Activated T-helper 2 cell treated with anti-CD3 and anti-CD28 coated beads, Interferon-gamma antibody, Interleukin-2, Interleukin-4, amounts not matched to agents 10 μg/mL and 5 μg/mL and 100 μg/mL, durations not matched to agents 14 hours and 24 hours and 36 hours (primary cell): ENCODE measurements at places on chromosomes 6 and 20.

- DNase-seq = no peak
- no peak overlapping the region for H3K27ac ChIP-seq
- no peak overlapping the region for H3K4me3 ChIP-seq
- peaks cover 11% of the 10 kb centered on the region for H3K4me1 ChIP-seq
- H3K27me3 ChIP-seq = peaks cover 4% of the 10 kb centered on the region
Observed at GRCh38 chr20:50395251-50395729, 114.9 kb upstream of the PTPN1 start.

- peak; percentile 18 for DNase-seq
- peaks cover 4% of the 10 kb centered on the region for H3K27me3 ChIP-seq
- peak overlapping the region; percentile 6 for H3K4me3 ChIP-seq
- H3K36me3 ChIP-seq = no peaks in the 10 kb centered on the region
Observed at GRCh38 chr6:154156135-154156896, 117.3 kb downstream of the OPRM1 start.

- no peak overlapping the region for H3K27ac ChIP-seq
- no peak overlapping the region for H3K4me3 ChIP-seq
- H3K36me3 ChIP-seq = no peaks in the 10 kb centered on the region
- H3K4me1 ChIP-seq = peaks cover 2% of the 10 kb centered on the region
- DNase-seq = no peak
Observed at GRCh38 chr20:36549942-36550789, 8.8 kb downstream of the MYL9 start.

GRCh38 chr6:16741112-16742016 is 19.9 kb downstream of the ATXN1 start:
- no peak overlapping the region for H3K4me3 ChIP-seq
- H3K27ac ChIP-seq = peak overlapping the region; percentile 23
- peaks cover 83% of the 10 kb centered on the region for H3K36me3 ChIP-seq
- no peak for DNase-seq
- peaks cover 60% of the 10 kb centered on the region for H3K4me1 ChIP-seq

DNA sequence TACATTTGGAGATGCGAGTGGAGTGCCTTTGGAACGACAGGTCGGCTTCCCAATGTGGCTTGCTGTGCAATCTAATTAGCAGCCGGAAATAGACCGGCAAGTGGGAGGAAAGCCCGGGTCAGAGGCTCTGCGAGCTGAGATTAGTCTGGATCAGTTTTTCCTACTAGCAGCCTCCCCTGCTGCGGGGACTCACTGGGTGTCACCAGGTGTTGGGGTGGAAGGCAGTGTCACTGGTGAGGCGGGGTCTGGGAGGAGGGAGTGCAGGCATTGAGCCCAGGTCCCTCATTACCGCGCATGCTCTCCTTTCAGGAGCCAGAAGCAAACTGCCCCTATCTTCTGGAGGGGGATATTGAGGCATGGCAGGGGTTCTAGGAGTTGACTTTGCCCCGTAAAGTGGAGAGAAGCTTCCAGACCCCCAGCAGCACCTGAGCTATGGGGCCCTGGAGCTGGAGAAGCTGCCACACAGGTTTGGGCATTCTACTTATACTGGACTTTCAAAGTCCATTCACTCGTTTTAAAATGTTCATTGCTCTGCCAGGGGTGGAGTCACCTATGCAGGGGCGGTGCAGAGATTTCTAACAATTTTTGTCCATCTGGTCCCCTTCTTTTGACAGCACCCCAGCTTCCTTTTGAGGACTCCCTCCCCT is 11.0 kb downstream of the SULF2 start:
- no peak overlapping the region for H3K4me3 ChIP-seq
- no peak for DNase-seq
- H3K27me3 ChIP-seq = peaks cover 1% of the 10 kb centered on the region
- no peak overlapping the region for H3K27ac ChIP-seq

- H3K4me1 ChIP-seq = peaks cover 12% of the 10 kb centered on the region
- DNase-seq = no peak
- peaks cover 40% of the 10 kb centered on the region for H3K27me3 ChIP-seq
Observed at GRCh38 chr6:156396068-156396771, 381.0 kb upstream of the ARID1B start.

DNA sequence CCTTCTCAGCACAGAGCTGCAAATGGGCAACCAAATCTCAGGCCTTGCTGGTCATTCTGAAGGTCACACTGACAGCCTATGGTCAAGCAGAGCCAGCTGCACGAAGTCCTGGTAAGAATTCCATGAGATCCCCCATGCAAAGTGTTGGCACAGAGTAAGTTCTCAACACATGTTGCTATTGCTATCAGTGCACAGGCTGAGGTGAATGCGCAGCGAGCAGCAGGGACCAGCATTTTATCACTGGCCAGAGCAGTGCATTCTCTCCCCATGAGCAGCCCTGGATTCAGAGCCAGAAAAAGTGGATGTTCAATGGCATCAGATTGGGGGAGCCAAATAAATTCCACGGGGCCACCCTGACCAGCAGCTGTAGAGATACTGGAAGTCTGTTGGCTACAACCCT is 44.1 kb upstream of the TOP1 start:
- H3K27ac ChIP-seq = no peak overlapping the region
- no peak for DNase-seq
- H3K36me3 ChIP-seq = no peaks in the 10 kb centered on the region
- no peaks in the 10 kb centered on the region for H3K27me3 ChIP-seq
- H3K4me1 ChIP-seq = peaks cover 13% of the 10 kb centered on the region

- H3K27me3 ChIP-seq = peaks cover 9% of the 10 kb centered on the region
- no peaks in the 10 kb centered on the region for H3K36me3 ChIP-seq
- H3K4me3 ChIP-seq = no peak overlapping the region
- H3K27ac ChIP-seq = no peak overlapping the region
- no peaks in the 10 kb centered on the region for H3K4me1 ChIP-seq
Observed at GRCh38 chr20:37543828-37544227, 16.2 kb upstream of the BLCAP start.

DNA sequence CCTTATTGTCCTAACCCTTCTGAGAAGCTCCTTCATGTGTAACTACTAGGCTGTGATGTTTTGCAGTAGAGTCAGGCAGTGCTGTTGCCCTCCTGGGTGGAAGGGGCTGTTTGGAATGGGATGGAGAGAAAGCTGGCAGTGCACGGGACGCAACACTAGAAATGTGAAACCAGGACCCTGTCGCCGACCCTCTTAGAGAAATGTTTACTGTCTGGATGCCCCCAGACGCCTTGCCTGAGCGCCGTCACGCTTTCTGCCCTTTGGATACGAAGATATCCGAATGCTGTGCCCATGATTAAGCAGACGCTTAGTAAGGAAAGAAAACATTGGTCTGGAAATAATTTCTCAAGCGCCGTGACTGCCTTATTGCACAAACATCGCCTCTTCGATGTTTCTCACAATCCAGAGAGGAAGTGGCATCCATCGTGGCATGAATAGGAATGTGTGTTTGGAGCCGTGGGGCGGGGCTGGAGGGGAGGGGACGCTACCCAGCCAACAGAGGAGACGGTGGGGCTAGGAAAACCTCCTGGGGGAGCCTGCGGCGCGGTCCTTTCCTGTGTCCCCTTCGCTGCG is 661 bp upstream of the PPP1R14C start:
- peaks cover 11% of the 10 kb centered on the region for H3K4me1 ChIP-seq
- no peak overlapping the region for H3K27ac ChIP-seq
- no peak for DNase-seq
- peak overlapping the region; percentile 62 for H3K4me3 ChIP-seq

GRCh38 chr6:636488-636887 is 20.4 kb downstream of the HUS1B start:
- H3K36me3 ChIP-seq = peaks cover 39% of the 10 kb centered on the region
- H3K27me3 ChIP-seq = no peaks in the 10 kb centered on the region
- no peak for DNase-seq
- H3K27ac ChIP-seq = no peak overlapping the region
- H3K4me1 ChIP-seq = peaks cover 14% of the 10 kb centered on the region
- no peak overlapping the region for H3K4me3 ChIP-seq

GRCh38 chr20:13249118-13249797 is 28.2 kb downstream of the ISM1 start:
- H3K4me3 ChIP-seq = no peak overlapping the region
- H3K36me3 ChIP-seq = peaks cover 25% of the 10 kb centered on the region
- DNase-seq = no peak

DNA sequence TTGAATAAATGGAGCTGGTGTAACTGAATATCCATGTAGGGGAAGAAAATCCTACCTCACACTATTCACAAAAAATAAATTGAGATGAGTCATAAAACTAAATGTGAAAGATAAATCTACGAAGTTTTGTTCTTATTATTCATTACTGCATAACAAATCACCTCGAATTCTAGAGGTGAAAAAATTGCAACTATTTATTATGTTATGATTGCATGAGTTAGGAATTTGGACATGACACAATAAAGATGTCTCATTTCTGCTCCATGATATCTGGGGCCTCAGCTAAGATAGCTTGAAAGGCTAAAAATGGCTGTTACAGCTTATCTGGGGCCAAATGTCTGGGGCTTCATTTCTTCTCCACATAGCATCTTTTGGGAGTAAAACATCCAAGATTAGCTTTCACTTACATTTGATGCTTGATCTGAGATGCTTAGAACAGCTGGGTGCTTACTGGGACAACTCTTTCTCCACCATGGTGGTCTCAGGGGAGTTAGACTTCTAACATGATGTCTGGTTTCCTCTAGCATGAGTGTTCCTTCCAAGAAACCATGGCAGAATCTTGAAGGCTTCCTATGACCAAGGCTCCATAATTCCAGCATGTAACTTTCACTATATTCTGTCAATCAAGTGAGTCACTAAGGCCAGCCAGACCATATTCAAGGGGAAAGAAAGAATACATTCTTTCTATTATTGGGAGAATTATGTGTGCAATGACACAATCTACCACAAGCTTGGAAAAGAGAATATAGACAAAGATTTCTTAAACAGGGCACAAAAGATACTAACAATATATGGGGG is 30.1 kb downstream of the OR2B6 start:
- no peak overlapping the region for H3K4me3 ChIP-seq
- no peak for DNase-seq
- H3K36me3 ChIP-seq = no peaks in the 10 kb centered on the region
- no peaks in the 10 kb centered on the region for H3K4me1 ChIP-seq

DNA sequence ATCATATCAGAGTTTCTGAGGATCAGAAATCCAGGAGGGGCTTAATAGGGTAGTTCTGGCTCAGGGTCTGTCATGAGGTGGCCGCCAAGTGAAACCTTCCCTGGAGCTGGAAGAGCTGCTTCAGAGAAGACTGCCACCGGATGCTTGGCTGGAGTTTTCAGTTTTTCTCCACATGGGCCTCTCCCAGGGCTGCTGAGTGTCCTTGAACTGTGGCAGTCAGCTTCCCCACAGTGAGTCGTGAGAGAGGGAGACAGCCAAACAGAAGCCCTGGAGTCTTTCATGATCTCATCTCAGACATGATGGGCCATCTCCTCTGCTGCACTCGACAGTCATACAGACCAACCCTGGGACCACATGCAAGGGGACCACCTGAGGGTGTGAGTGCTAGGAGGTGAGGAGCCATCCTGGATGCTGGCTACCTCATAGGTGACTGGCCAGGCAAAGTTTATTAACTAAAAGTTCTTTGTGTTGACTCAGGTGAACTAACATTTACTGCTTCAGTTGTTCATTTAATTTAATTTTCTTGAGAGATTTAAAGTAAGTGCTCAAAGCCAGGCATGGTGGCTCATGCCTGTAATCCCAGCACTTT is 71.5 kb downstream of the SHLD1 start:
- H3K4me1 ChIP-seq = peaks cover 24% of the 10 kb centered on the region
- H3K27me3 ChIP-seq = no peaks in the 10 kb centered on the region
- no peak overlapping the region for H3K4me3 ChIP-seq
- no peak overlapping the region for H3K27ac ChIP-seq

GRCh38 chr6:30491991-30492952 is 3.0 kb downstream of the HLA-E start:
- peak overlapping the region; percentile 72 for H3K27ac ChIP-seq
- H3K4me3 ChIP-seq = peak overlapping the region; percentile 98
- no peaks in the 10 kb centered on the region for H3K27me3 ChIP-seq
- H3K4me1 ChIP-seq = peaks cover 69% of the 10 kb centered on the region

DNA sequence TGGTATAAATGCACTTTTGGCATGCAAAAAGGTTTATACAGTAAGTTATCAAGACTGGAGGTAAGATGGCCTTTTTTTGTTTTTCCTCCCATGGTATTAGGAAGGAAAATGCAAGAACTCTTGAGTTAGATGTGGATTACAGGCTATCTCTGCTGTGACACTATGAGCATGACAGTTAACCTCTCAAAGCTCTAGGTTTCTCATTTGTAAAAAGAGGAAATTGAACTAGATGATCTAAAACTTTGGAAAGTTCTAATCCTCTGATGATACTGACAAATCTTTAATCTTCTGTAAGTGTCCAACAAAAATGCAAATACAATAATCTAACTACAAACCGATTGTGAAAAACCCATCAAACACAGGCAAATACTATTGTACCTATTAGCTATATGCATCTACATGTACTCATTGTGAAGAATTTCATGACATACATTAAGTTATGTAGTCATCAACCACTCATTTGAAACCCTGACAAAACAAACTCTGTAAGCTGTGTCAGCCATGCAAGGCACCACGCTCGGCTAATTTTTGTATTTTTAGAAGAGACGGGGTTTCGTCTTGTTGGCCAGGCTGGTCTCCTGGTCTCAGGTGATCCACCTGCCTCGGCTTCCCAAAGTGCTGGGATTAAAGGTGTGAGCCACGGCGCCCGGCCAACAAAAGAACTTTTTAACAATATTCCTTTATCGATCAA is 4.2 kb downstream of the CDK19 start:
- H3K27me3 ChIP-seq = no peaks in the 10 kb centered on the region
- H3K4me1 ChIP-seq = peaks cover 18% of the 10 kb centered on the region
- H3K4me3 ChIP-seq = no peak overlapping the region
- peaks cover 13% of the 10 kb centered on the region for H3K36me3 ChIP-seq

DNA sequence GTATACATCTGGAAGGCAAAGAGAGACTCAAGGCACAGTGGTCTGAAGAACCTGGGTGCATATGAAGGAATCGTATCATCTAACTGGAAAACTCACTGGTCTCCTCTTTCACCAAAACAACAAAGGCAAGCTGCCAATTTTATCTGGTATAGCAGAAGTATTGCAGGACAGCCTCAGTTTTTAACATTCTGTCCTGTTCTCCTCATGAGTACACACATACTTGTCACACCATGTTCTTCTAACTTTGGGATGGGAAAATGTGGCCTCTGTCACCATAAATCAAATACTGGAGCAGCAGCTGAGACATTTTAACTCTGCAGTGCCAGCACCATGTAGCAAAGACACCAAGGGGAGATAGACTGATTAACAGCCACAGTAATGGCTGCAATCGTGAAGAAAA is 199.1 kb upstream of the CNR1 start:
- no peak overlapping the region for H3K27ac ChIP-seq
- no peaks in the 10 kb centered on the region for H3K27me3 ChIP-seq
- H3K36me3 ChIP-seq = no peaks in the 10 kb centered on the region
- no peaks in the 10 kb centered on the region for H3K4me1 ChIP-seq
